ENCODE measurements at places on chromosomes 16 and 17. TPM values are rescaled to one million over a fixed set of nuclear protein-coding genes. Genes with fewer than 3 reads are reported as not detected.

- no peak for DNase-seq
These were observed 1.3 kb upstream of the CPSF4L start for GRCh38 chr17:73262676-73263642.

DNA sequence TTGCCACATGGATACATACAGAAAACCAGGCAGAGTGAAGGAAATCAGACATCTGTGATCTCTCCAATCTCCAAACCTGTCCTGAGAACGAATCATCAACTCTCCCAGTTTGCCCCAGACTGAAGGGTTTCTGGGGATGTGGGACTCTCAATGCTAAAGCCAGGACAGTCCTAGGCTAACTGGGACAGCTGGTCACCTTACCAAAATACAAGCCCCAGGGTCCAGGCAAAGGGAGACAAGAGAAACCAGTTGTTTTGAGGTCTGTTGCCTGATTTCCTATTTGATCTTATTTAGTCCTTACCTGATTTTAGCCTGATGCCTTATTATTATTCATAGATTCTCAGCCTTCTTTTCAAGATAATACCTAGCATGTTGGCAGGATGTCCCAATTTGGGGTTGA lies 51.7 kb upstream of the TAC4 start:
- DNase-seq = no peak

DNA sequence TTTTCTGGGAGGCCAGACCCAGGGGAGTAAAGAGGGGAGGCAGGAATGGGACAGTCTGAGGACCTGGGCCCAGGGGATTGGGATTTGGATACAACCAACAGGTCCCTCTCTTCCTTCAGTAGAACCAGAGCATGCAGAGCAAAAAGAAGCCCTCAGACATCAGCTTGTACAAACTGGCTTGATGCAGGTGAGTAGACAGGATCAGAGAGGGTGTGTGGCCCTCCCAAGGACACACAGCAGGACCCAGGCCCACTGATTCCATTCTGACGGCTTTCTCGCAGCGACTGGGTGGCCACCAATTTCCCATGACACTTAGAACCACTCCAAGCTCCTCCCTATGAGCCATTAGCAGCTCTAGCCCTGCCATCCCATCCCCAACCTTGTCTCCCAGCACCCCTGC lies 63.6 kb downstream of the ABCC6 start:
- DNase-seq = no peak

DNA sequence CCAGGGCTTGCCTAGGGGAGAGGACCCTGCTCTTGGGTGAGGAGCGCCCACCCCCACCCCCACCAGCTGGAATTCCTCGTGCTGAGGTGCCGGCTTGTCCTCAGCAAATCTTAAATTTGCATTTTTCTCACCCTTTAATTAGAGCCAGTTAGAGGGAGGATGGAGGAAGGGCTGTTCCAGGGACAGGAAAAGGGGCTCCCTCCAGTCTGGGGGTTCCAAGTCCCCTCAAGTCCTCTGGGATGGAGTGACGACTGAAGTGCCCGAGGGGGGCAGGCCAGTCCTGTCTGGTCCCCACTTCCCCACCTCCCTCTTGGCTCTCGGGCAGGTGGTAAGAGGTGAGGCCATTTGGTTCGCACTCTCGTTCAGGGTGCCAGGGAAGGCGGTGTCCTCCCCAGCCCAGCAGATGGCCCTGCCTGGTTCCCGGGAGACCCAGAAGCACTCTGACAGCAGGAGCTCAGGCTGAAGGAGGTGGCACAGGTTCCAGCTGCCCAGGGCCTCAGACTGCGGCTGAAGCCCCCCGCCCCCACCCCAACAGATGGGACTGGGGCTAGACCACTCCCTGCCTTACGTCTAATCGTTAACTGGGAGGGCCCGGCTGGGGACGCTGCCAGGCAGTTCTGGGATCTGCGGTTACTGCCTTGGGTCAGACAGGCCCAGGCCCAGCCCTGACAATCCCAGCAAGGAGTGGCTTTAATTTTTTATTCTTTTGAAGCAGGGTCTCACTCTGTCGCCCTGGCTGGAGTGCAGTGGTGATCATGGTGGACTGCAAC lies 2.2 kb downstream of the RAB26 start:
- no peak for DNase-seq

DNA sequence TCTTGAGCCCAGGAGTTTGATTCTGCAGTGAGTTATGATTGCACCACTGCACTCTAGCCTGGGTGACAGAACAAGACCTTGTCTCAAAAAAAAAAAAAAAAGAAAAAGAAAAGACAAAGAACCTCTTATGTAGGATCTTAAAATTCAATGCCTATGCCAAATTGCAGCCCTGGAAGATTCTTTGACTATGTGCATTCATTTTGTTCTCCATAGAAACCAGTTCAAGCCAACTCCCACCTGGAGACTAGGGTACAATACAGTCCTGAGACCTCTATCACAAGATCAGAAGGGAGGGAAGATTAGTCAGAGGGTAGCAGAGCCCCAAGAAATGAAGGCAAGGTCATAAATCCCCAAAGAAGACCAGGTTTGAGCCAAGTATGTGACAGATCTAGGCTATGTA lies 90.6 kb upstream of the HAS3 start:
- no peak for DNase-seq

DNA sequence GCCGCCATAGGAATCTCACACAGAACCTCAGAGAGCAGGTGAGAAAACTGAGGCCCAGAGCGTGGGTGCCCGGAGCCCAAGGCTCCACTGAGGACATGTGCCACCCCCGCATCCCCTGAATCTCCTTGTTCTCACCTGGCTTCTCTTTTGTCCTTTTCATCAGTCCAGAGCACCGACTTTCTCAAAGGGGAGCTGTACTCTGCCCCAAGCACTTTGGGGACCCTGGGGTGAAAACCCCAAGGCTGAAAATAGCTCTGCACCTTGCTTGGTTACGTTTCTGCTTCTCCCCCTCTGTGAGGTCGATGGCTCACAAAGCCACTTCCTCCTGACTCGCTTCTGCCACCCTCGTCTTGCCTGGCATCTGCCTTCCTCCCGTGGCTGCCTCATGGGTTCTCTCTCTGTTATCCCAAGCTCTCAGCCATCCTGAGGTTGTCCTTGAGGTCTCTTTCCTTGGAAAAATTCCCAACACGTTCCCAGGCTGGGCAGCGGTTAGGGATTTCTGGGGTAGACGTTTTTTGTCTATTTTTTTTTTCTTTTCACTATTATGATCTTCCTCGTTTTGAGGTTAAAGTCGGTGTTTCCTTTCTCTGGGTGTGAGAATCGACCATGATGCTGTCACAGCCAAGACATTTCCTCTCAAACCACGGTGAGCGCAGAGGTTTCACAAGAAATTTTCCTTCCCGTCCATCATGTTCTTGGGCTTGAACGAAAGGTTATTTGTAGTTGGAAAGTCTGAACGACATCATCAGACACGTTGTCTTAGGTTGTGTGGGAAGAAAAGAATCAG lies 37.2 kb downstream of the IRF8 start:
- DNase-seq = no peak

- no peak for DNase-seq
These were observed 6.7 kb upstream of the MT4 start for GRCh38 chr16:56558024-56558747.

DNA sequence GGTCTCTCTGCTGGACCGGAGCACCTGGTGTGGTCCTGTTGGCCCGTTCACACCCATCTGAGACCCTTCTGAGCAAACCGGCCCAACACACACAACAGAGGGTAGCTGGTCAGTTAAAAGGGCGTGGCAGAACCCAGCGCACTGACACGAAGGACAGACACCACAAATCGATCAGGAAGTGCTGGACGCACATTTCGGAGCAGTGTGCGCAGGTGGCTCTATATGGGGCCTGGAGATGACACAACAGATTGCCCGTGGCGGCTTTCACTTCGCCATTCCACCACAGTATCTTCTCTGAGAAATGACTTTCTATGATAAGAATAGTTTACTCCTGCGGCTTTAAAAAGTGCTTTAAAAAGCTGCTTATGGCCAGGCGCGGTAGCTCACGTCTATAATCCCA lies 12.5 kb downstream of the CCDC57 start:
- no peak for DNase-seq

DNA sequence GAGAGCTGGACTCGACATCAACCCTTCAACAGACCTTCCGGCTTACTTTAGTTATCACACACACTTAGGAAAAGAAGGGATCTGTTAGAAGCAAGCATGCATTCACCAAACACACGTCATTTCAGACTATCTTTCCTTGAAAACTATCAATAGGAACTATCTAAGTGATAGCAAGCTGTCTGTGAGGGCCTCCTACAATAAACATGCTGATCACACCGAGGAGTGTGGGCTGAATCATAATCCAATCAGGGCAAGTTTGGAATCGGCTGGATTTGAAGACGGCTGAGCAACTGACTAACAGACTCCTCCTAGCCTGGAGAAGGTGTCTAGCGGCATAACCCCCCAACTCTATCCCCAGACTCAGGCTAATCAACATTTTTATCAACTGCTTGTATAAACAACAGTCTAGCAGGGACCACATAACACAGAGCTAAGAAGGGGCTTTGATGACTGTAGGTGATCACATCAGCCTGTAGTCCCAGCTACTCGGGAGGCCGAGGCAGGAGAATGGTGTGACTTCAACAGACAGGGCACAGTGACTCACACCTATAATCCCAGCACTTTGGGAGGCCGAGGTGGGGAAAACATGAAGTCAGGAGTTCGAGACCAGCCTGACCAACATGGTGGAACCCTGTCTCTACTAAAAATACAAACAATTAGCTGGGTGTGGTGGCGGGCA lies 14.1 kb downstream of the NXN start:
- DNase-seq = no peak

GRCh38 chr17:60622961-60623360 lies 23.0 kb downstream of the PPM1D start:
- no peak for DNase-seq

- peak; percentile 7 for DNase-seq
These were observed 48.6 kb downstream of the TNFRSF13B start for GRCh38 chr17:16923097-16923903.

GRCh38 chr17:63985387-63986140 lies 12.6 kb upstream of the PRR29 start:
- no peak for DNase-seq

- no peak for DNase-seq
These were observed 43.2 kb upstream of the METRNL start for GRCh38 chr17:83036193-83036592.

GRCh38 chr17:81858170-81858966 lies 2.0 kb downstream of the P4HB start:
- no peak for DNase-seq

- no peak for DNase-seq
These were observed 57.6 kb downstream of the FOXL1 start for GRCh38 chr16:86635926-86636325.

GRCh38 chr17:76145231-76146052 lies 4.4 kb upstream of the FOXJ1 start:
- no peak for DNase-seq

- no peak for DNase-seq
These were observed 1.3 kb downstream of the ZNF750 start for GRCh38 chr17:82838386-82839063.

GRCh38 chr17:8462564-8462963 lies 26.9 kb downstream of the NDEL1 start:
- DNase-seq = no peak

GRCh38 chr17:4375039-4375748 lies 8.7 kb upstream of the UBE2G1 start:
- DNase-seq = no peak

DNA sequence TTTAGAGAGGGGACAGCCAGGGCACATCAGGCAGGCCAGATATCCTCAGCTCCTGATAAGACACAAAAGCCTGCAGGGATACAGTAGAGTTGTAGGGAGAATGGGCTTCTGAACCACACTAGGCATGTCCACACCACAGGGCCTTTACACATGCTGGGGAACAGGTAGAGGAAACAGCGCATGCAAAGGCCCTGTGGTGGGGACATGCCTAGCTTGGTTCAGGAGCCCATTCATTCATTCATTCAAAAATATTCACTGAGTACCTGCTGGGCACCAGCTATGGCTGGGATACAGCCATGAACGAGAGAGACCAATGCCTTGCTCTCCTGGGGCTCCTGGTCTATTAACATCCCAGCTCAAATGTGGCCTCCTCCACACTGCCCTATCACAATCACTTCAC lies 4.4 kb downstream of the CPNE2 start:
- DNase-seq = no peak

GRCh38 chr17:2051933-2052559 lies 2.9 kb upstream of the HIC1 start:
- no peak for DNase-seq

Gene RPS6KB1
- total RNA-seq = 20.3 TPM

Gene VTN
- total RNA-seq = 40.4 TPM

Gene ARHGDIG
- 7.0 TPM for total RNA-seq

Gene CACNG5
- not detected for total RNA-seq

Gene CLDN9
- 1.2 TPM for total RNA-seq

Gene UNC119
- 22.5 TPM for total RNA-seq

Gene CBX2
- 2.6 TPM for total RNA-seq

Gene OR4D1
- not detected for total RNA-seq

Gene KRTAP4-9
- not detected for total RNA-seq

Gene MT1G
- total RNA-seq = not detected

Gene PIRT
- total RNA-seq = not detected

Gene NLRC3
- 0.93 TPM for total RNA-seq

Gene PIMREG
- total RNA-seq = 0.19 TPM

Gene PERCC1
- not detected for total RNA-seq

All from left ventricle myocardium inferior (tissue), 1 donor.